ENCODE measurements at places on chromosomes 2 and 18. TPM values are rescaled to one million over a fixed set of nuclear protein-coding genes. Genes with fewer than 3 reads are reported as not detected.

Gene TMEM247
- 0.32 TPM for total RNA-seq

Gene CYP1B1
- total RNA-seq = 6.5 TPM

Gene MYO3B
- not detected for total RNA-seq

Gene LIMS3
- 14.2 TPM for total RNA-seq

Gene SKOR2
- not detected for total RNA-seq

Gene FAP
- 207 TPM for total RNA-seq

Gene SLC8A1
- total RNA-seq = 98.9 TPM

Gene ABCG8
- not detected for total RNA-seq

Gene XDH
- 0.32 TPM for total RNA-seq

Gene NGEF
- total RNA-seq = under 0.01 TPM

Gene TUBA3D
- not detected for total RNA-seq

Gene TMEM237
- total RNA-seq = 47.0 TPM

Gene SERPINB4
- not detected for total RNA-seq

Gene SERPINB11
- total RNA-seq = not detected

Gene NBAS
- total RNA-seq = 109 TPM

Gene IFT172
- total RNA-seq = 18.0 TPM

Gene FBXO48
- 0.32 TPM for total RNA-seq
